CD4-positive, alpha-beta T cell (primary cell): ENCODE measurements at places on chromosomes 12 and 14.

- DNase-seq, result no peak
Measured at GRCh38 chr14:55832974-55833373, 253.0 kb downstream of the KTN1 start.

DNA sequence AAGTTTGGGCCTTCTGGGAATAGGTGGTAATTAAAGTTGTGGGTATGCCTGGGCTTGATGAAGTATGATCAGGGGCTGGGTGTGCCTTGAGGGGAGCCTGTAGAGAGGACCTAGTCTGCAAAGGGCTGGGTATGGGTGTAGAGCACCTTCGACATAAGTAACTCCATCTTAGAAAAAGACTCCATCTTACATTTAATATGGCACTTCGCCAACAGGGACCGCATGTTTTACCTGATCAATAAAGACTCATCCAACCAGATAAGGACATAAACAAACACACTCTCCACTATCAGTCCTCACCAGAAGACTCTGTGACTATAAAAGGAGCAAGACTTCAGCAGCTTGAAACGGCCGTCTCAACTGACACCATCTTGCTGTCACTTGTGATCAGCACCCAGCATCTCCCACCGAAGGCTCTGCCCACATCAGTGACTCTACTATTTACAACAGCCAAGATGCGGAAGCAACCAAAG is 23.5 kb upstream of the GPR68 start:
- no peak for DNase-seq

GRCh38 chr12:6919588-6919987 is 5.2 kb downstream of the ENO2 start:
- no peak for DNase-seq

DNA sequence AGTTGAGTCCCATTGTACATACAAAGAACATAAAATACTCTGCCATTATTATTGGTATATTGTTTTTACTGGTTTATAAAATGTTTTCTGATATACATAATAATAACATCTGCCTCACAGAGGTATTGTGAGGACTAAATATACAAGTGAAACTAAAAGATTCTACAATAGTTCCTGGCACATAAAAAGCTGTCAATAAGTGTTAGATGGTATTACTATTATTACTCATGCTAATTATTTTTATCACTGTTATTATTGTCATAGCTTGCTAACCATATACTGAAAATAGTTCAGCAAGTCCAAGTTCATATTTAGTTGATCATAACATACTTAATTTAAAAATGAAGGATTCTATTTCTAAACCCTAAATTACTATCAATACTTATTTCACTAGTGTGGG is 34.4 kb downstream of the BTG1 start:
- no peak for DNase-seq

DNA sequence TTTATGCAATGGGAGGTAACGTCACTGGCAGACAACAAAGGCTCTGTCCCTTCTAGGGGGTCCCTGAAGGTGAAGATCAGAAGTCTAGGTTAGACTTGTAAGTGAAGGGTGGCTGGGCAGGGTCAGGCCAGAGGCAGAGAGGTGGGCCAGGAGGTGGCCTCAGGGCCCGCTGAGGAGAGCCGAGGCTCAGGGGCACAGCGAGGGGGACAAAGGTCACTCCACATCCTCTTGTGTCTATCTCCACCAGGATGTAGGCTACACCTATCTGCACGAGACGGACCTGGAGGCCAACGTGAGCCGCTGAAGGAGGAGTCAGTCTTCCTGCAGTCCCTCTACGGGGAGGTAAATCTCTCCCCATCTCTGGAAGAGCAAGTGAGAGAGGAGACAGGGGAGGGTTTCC is 20.3 kb downstream of the KRT85 start:
- DNase-seq, result no peak

GRCh38 chr12:16012117-16012516 is 101.0 kb downstream of the DERA start:
- no peak for DNase-seq

DNA sequence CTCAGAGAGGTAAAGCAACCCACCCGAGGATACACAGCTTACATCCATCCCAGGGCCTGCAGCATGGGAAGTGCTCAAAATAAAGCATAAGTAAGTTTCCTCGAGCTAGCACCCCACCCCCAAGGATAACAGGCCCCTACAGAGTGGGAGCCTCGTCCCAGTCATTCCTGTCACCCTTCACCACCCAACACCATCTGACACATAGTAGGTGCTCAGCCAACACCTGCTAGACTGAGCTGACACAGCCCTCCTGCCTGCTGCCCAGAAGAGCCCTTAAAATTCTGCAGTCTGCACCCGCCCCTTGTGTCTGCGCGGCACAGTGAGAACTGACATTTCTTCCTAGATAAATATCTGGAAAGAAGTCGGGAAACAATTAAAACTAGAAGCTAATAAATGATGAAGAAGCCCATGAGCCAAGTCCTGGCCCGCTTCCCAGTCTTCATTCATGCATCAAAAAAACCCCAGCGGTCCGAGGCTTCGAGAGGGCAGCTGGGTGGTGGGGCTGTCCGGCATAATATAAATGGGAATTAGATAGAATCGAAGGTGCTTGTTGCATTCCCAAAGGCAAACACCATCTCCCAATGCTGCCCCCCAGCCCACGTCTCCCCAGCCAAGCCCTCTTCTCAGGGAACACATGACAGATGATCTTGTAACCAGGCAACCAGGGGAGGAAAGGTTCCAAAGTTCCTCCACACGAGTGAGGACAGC is 76.2 kb downstream of the BCL11B start:
- no peak for DNase-seq

- no peak for DNase-seq
Measured at GRCh38 chr14:23536494-23536893, 15.1 kb downstream of the ZFHX2 start.

GRCh38 chr14:23538050-23538718 is 13.4 kb downstream of the ZFHX2 start:
- DNase-seq, result no peak

DNA sequence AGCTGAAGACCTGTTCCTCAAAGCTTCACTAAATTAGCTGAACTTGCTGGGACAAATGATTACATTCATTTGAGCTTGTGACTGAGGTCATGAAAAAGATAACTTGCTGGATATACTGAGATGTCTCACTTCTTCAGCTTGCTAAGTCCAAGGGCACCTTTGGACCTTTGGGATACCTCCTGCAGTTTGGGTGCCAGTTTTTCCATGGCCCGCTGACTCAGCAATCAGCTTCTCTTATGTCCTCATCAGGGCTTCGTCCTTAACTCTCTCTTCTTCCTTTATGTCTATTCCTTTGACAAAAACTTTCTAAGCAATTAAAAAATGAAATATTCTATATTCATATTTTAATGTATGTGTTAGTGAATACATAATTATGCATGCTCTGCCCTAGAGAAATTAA is 45.6 kb downstream of the OVCH1 start:
- DNase-seq, result no peak

- no peak for DNase-seq
Measured at GRCh38 chr12:126935435-126935834, 1331.5 kb upstream of the TMEM132C start.

GRCh38 chr12:116140529-116140928 is 137.0 kb downstream of the MED13L start:
- no peak for DNase-seq

- DNase-seq, result no peak
Measured at GRCh38 chr12:124610021-124610612, 42.7 kb upstream of the NCOR2 start.

DNA sequence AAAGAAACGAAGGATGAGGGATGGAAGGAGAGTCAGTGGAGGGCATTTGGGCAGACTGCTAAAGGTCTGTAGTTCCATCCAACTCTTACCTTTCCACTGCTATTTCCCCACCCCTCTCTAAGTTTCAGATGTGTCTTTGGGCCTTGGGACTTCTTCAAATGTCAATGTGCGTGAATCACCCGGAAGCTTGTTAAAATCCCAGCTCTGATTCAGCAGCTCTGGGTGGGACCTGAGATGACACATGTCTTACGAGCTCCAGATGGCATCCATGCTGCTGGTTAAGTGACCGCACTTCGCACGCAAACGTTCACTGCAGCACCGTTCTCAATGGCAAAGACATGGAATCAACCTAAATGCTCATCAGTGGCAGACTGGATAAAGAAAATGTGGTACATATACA is 309.9 kb downstream of the VRK1 start:
- DNase-seq, result no peak

GRCh38 chr12:49219417-49220026 is 30.6 kb upstream of the TUBA1A start:
- DNase-seq, result no peak

DNA sequence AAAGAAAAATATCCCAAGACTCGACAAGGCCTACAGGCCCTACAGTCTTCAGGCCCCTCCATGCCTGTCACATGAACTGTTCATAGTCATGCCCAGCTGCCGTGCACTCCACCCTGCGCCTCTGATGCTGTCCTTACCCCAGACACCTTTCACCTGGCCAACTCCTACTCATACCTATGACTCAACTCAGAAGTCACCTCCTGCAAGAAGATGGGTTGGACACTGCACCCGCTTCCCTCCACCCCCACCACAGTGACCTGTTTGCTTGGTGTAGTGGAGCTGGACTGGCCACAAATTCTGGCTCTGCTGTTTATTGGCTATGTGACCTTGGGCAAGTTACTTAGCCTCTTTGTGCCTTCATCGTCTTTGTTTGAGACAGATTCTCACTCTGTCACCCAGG is 56.2 kb downstream of the PHETA1 start:
- no peak for DNase-seq

- no peak for DNase-seq
Measured at GRCh38 chr12:16901946-16902345, 296.0 kb upstream of the LMO3 start.

DNA sequence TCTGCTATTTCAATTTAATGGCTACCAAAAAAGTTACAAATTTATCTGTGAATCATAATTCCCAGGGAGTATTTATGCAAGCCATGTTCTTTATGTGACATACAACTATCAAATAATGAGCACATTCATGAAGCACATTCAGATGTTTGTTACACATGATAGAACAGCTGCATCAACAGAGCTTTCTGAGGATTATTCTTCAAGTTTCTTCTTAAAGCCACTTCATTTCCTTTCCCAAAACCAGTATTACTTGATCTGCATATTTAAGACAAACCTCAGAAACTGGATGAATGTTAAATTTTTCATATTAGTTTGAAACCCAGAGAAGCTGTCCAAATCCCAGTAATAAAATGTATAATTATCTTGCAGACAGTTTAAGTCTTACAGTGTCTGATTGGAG is 73.6 kb upstream of the SOX5 start:
- no peak for DNase-seq

- DNase-seq, result no peak
Measured at GRCh38 chr14:92959189-92959531, 36.2 kb downstream of the CHGA start.

GRCh38 chr14:99192028-99192621 is 79.9 kb downstream of the BCL11B start:
- DNase-seq, result no peak

GRCh38 chr14:95263527-95264231 is 56.0 kb downstream of the CLMN start:
- DNase-seq, result no peak

GRCh38 chr12:131737150-131737827 is 26.4 kb downstream of the SFSWAP start:
- DNase-seq, result no peak
